Stimulated activated CD4-positive, alpha-beta T cell treated with anti-CD3 and anti-CD28 coated beads, TNF-alpha, amount 100 ng/mL, for 4 hours (primary cell): ENCODE measurements at places on chromosomes 1 and 21.

DNA sequence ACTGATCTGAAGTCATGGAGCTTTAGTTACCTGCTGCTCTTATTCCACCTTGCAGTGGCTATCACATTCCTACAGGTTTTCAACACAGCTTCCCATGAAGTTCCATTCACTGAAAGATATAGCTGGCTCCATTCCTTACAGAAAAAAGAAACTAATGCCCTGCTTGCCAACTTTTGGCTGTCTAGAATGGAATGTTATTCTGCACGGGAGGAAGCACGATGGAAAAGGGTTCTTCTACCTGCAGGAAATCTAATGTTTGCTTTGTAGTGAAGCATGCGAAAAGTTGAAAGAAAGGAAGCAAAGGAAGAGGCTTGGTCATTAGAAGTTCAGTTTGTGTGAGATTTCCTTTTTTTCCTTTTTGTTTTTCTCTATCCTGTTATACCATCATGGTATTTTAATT lies 32.6 kb downstream of the GIPC2 start:
- no peak for DNase-seq

- DNase-seq, result no peak
Measured at GRCh38 chr21:33149181-33149580, 79.2 kb downstream of the OLIG1 start.

DNA sequence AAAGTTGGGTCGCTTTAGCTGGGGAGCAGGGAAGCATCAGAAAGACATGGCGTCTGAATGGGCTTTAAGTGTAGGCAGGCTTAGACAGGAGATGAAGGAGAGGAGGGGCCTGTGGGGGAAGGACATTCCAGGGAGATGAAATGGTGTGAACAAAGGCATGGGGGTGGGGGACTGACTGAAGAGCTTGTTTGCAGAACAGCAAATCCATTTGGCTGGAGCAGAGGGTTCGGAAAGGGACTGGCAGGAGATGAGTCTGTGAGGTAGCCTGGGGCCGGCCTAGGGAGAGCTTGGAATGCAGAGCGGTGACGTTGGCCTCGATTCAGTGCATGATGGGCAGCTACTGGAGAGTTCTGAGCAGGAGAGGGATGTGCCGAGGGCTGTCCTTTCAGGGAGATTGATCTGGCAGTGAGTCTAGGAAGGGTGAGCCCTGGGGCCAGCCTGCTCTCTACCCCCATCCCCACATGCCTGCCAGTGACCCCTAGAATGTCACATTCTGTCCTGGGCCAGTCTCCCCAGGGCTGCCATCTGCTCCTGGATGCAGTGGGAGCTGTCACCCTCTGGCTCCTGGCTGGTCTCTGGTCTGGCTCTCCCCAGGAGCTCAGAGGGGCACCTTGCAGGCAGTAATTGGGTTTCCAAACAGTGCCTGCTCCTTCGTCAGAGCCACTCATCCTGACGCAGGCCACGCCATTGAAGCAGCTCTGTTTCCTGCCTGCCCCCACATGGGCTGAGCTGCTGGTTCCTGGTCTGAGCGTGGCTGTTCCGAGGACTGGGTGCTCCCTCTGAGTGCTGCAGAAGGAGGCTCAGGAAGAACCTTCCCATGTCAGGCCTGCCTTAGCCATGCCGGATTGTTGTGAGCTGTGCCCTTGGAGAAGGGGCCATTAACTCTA lies 22.3 kb upstream of the TMEM222 start:
- DNase-seq, result no peak

DNA sequence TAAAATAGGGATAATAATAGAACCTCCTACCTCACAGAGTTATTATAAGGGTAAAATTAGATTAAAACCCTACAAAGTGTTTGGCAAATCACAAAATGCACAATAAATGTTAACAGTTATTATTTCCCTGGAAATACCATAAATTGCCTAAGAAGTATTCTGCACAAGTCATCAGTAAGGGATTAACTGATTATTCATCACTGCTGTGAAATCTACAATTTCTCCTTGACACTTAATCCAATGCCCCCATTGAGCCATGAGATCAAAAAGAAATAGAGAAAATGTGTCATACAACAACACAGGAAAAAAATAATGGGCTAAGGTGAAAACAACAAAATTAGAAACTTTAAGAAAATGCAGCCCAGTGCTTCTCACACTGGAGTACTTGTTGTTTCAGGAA lies 6.7 kb upstream of the SEC16B start:
- no peak for DNase-seq

- DNase-seq, result no peak
Measured at GRCh38 chr1:154877370-154877974, 7.4 kb upstream of the KCNN3 start.
